CD4-positive, alpha-beta T cell treated with Interleukin-10 for 1 hour (primary cell): ENCODE measurements at places on chromosomes 1 and 21.

DNA sequence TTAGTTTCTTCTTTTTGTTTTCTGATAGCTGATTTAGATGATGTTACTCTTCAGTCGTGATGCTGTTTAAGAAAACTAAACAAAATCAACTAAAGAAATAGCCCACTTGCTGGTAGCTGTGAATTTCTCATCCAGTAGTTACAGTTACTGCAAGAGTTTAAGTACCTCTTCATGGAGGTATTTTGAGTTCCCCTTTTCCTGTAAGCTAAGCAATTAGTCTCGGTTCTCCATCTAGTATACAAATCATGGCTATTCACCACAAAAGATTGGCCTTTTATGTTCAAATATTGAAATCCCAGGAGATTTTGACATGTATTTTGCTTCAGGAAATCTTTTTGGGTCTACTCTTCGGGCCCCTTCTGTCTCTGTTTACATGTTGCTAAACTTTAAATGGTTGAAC is 31.1 kb downstream of the HUNK start:
- DNase-seq = no peak

GRCh38 chr1:117110774-117111173 is 10.8 kb downstream of the TRIM45 start:
- no peak for DNase-seq

- DNase-seq = no peak
Measured at GRCh38 chr1:88867743-88868521, 23.4 kb downstream of the GTF2B start.

GRCh38 chr21:33232291-33233034 is 2.7 kb downstream of the IFNAR2 start:
- DNase-seq = no peak

- no peak for DNase-seq
Measured at GRCh38 chr1:223748405-223748772, 36.0 kb downstream of the CAPN2 start.

DNA sequence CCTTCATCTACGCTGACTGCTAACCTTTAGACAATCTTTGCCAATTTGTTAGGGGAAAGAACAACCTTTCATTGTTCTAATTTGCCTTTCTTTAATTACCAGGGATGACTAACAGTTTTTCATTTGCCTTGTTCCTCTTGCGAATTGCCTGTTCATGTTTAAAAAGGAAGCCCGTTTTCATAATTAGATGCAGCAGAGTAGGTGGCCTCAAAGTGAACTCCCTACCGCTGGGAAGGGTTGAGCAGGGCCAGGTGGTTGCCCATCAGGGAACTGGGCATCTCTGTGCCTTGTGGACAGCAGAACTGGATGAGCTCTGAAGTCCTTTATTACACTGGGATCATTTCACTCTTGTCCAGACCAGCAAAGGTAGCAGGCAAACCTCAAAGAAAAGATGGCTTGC is 59.0 kb downstream of the HIVEP3 start:
- DNase-seq = no peak

GRCh38 chr1:202589190-202589930 is 120.9 kb downstream of the SYT2 start:
- no peak for DNase-seq

DNA sequence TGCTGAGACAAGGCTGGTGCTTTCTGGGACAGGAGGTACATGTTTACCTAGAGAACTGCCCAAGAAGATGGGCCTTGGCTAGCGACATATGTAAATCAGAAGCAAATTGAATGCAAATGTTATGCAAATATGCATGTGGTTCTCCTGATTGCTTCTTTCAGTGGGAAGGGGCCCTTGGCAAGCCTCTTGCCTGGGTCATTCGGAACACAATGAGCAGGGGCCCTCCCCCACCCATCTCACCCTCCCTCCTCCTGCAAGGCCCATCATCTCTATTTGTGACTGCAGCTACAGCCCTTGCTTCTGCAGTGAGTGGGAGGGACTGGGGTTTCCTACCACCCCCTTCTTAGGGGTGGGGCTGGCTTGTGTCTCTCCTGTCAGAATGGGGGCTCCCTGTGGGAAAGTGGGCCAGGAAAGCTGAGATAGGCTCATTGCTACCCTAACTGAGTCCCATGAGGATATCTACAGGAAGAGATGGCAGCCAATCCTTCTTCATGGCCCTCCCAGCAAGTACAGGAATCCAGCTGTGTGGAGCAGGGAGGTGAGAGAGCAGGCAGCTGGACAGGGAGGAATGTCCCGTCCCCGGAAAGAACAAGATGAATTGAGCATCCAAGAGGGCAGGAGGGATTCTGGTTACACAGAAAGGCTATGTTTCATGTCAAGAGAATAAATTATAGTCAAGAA is 31.0 kb downstream of the FOXD2 start:
- no peak for DNase-seq

DNA sequence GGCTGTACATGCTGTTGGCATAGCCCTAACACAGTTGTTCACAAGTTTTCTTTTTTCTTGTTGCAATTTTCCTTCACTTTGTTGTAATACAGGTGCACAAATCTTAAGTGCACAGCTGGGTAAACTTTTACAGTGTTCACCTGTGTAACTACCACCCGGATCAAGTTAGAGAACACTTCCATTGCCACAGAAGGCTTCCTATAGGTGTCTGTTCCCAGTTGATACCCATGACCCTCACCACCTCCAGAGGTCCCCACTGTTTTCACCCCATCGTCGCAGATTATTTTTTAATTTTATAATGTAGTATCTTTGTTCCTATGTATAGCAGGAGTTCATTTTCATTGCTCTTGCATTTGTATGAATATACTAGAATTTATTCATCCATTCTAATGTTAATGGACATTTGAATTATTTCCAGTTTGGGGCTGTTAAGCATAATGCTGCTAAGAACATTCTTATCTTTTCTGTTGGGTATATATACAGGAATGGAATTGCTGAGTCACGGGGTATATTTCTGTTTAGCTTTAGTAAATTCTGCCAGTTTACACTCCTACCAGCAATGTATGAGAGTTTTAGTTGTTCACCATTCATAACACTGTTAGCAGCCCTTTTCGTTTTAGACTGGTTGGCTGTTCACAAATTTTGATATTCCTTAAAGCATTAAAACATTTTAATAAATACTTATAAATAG is 16.4 kb downstream of the SPRTN start:
- no peak for DNase-seq

- no peak for DNase-seq
Measured at GRCh38 chr21:27639286-27639685, 672.4 kb upstream of the ADAMTS5 start.

DNA sequence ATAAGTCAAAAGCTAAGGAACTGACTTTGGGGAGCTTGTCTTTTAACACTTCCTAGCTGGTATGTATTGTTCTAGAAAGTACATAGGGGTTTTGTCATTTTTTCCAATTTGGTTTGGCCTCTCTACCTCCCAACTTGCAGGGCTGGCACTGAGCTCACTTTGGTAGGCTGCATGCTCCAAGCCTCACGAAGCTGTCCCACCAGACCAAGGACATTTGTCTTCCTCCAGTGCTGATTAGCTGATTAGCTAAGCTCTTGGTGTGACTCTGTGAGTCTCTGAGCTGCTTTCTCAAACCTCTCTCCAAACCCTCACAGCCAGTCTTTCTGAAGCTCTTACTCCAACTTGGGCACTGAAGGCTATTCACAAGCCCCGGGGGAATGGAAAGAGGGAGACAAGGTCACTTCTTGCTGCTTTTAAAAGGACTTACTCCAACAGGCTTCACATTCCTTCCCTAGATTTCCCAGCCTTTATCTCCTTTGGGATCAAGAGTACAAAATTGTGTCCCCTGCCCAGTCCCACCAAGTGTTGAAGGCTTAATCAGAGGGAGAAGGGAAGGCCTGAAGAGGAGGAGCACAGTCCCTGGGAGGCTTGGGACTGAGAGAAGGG is 893 bp upstream of the CFAP45 start:
- DNase-seq = no peak

- DNase-seq = no peak
Measured at GRCh38 chr1:227270554-227270953, 47.7 kb downstream of the CDC42BPA start.

DNA sequence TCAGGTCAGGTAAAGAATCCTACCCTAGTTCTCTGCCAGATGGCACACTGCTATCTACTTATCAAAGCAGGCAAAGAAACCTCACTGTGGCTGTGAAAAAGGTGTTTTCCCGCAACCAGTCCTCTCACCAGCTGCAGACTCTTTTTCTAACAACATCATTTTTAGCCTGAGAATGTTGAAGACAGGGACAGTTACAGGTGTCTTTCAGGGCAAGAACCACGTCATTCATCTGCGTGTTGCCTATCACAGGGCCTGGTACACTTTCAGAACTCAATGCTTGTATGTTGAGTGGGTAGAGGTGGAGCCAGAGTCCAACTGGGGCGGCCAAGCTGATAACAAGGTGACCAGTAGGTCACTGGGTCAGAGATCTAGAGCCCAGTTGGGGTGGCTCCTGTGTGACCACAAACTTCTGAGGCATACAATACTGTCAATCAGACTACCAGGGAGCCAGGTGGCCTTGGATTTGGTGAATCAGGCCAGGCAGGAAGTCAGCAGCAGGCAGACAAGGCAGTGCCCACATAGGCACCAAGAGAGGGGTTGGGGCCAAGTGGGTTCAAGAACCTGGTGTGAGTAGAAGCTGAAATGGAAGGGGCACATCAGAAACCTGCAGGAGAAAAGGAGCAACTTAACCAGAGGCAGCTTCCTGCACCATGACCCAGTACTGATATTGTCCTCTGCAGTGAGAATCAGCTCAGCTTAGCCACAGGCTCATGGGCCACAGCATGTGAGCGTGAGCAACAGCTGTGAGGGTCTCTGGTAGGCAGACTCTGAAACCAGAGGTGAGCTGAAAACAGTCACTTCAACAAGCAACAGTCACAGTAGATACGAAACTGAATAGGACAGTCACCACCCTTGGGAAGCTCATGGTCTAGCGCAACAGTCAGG is 123.6 kb downstream of the DTL start:
- peak; percentile 32 for DNase-seq

GRCh38 chr1:23421343-23421742 is 3.2 kb downstream of the TCEA3 start:
- DNase-seq = no peak

GRCh38 chr1:234842726-234843641 is 233.0 kb upstream of the IRF2BP2 start:
- peak; percentile 57 for DNase-seq

DNA sequence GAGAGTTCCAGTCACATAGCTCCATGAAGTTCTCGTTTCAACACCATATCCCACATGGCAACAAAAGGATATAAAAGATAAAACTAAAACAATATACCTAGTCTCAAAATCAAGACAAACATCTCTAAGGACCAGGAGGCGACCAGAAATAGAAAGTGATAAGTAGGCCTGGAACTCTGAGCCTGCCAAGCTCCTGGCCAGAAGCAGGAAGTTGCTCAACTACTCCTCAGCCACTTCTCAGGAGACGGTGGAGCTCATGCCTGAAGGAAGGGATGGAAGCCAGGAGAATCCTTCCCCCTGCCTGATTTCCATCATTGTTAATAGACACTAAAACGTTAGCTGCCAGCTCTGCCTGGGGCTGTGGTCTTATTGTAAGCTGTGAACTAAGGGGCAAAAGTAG is 94.7 kb downstream of the DISP1 start:
- DNase-seq = no peak

DNA sequence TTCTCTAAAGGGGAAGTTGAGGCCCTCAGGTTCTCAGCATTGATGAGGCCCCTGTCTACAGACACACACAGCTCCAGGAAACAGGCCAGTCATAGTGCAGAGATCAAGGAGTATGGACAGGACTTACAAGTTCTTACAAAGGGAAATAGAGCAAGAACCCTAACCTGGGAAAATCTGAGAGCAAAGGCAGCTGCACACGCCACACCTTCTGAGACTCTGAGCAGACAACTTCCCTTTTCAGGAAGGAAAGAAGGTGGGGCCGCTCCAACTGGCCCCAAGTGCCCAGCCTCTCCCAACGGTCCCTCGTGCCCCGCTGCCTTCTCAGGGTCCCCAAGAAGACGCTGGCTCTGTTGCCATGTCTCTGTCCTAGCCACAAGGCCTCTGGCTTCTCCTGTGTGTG is 3.6 kb downstream of the NOC2L start:
- DNase-seq = no peak

GRCh38 chr1:174005032-174005431 is 17.1 kb downstream of the RC3H1 start:
- no peak for DNase-seq

DNA sequence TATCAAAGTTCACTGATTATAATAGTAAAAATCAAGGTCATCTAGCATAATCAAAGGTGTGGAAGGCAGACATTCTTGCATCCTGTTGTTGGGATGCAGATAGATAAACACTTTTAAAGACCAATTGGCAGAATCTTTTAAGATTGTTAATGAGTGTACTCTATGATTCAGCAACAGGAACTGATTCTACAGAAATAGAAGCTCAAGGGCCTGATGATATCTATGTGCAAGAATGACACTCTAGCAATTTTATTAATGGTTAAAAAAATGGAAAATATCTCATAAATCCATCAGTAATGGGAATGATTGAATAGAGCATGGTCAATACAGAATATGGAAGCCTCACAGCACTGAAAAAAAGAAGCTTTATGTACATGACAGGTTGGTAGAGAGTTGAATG is 2.2 kb upstream of the ATP1A4 start:
- DNase-seq = no peak
